ENCODE measurements at places on chromosomes 11 and 22. TPM values are rescaled to one million over a fixed set of nuclear protein-coding genes. Genes with fewer than 3 reads are reported as not detected.

DNA sequence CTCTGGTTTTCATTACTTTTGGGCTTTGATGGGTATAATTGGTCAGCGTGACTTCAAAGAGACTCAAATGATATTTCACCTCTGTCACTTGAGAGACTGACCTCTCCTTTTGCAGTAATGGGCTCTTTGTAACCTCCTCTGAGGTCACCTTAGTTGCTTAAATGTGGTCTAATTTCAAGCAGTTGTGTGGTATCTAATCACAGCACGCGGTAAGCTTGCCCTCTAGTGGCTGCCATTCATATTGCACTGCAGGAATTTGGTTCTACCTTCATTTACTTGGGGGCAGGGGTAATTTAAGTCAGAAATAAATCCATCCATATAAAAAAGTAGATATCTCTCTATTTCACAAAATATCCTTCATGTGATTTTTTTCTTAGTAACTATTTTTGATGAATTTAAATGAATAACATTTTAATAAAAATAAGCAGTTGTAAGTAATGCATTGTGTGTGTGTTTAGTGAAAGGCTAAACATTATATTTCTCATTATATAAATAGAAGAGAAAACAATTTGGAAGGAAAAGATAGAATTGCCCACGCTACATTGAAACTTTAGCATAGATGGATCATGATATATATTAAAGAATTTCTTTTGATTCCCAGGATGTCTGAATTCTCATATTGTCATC is 55.0 kb upstream of the ANO3 start:
- H3K4me3 ChIP-seq = no peak overlapping the region
- H3K27ac ChIP-seq = no peak overlapping the region
- H3K36me3 ChIP-seq = no peaks in the 10 kb centered on the region
- no peaks in the 10 kb centered on the region for H3K27me3 ChIP-seq

- peaks cover 37% of the 10 kb centered on the region for H3K36me3 ChIP-seq
- H3K4me1 ChIP-seq = no peaks in the 10 kb centered on the region
- H3K27me3 ChIP-seq = no peaks in the 10 kb centered on the region
Measured at GRCh38 chr11:34988294-34989255, 72.2 kb downstream of the PDHX start.

GRCh38 chr11:66559142-66559865 is 9.1 kb downstream of the CTSF start:
- no peaks in the 10 kb centered on the region for H3K4me1 ChIP-seq
- no peak for DNase-seq
- no peak overlapping the region for H3K27ac ChIP-seq
- H3K4me3 ChIP-seq = no peak overlapping the region

BDNF gene
- total RNA-seq = 5.4 TPM

DNA sequence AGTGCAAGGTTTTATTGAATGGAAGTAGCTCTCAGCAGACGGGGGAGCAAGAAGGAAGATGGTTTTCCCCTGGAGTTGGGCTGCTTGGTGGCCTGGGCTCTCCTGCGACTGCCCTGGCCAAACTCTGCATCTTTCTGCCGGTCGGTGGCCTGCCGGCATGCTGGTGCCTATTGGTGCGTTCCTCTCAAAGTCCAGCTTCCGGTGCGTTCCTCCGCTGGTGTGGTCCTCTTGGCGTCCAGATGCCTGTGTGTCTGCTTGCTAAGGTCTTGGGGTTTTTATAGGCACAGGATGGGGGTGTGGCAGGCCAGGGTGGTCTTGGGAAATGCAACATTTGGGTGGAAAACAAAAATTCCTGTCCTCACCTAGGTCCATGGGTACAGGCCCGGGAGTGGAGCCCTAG is 567.4 kb upstream of the CNTN5 start:
- no peaks in the 10 kb centered on the region for H3K36me3 ChIP-seq
- no peak overlapping the region for H3K27ac ChIP-seq
- H3K4me3 ChIP-seq = no peak overlapping the region
- no peaks in the 10 kb centered on the region for H3K27me3 ChIP-seq
- H3K4me1 ChIP-seq = no peaks in the 10 kb centered on the region

RAD9A gene
- 62.8 TPM for total RNA-seq

DNA sequence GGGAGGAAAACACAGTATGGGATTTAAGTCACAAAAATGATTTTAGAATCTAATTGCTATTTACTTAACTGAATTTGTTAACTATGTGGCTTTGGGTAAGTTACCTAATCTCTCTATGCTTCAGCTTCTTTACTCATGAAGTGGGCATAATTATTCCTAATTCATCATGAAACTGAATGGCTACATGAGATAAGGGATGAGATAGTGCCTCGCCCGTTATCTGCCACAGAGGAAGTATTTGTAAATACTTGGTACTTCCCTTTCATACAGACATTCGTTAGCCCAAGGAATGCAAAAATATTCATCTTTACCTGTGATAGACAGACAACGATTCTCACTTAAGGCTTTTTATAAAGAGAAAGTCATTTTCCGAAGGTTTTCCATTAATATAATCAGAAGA is 221.2 kb upstream of the BLID start:
- H3K27me3 ChIP-seq = no peaks in the 10 kb centered on the region
- no peak overlapping the region for H3K27ac ChIP-seq
- H3K36me3 ChIP-seq = no peaks in the 10 kb centered on the region

DNA sequence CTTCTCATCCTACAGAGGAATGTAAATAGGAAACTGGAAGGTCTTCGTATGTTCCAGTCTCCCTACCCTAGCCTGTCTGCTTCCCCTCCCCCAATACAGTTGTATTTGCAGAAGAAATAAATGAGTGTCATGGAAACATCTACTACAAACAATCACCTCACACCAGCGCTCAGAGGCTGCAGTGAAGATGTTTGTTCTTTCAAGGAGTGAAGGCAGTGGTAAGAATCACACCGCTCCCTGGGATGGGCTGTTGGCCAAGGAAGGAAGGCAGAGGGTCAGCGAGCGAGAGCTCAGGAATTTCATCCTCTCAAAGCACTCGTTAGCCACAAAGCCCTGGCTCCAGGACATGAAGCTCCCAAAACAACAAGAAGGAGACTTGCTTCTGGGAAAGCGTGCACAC is 1.1 kb upstream of the IGSF9B start:
- no peaks in the 10 kb centered on the region for H3K36me3 ChIP-seq
- no peak overlapping the region for H3K27ac ChIP-seq
- H3K4me1 ChIP-seq = no peaks in the 10 kb centered on the region
- peaks cover 54% of the 10 kb centered on the region for H3K27me3 ChIP-seq
- DNase-seq = no peak

DNA sequence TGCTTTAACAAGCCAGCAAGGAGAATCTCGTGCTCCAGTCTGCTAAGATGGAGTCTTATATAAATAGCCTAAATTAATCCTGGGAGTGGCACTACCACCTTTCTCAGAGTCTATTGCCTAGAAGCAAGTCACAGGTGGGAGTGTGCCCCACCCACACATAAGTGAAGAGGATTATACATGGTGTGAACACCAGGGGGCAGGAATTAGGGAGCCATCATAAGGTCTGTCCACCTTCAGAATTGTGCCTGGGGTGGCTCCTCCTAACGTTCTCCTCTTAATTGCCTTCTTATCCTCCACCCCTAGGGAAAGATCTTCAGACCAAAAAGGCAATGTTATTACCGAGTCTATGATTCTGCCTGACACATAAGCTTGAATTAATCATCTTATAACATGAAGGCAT is 276.8 kb upstream of the SESN3 start:
- no peaks in the 10 kb centered on the region for H3K36me3 ChIP-seq
- H3K27ac ChIP-seq = no peak overlapping the region

DNA sequence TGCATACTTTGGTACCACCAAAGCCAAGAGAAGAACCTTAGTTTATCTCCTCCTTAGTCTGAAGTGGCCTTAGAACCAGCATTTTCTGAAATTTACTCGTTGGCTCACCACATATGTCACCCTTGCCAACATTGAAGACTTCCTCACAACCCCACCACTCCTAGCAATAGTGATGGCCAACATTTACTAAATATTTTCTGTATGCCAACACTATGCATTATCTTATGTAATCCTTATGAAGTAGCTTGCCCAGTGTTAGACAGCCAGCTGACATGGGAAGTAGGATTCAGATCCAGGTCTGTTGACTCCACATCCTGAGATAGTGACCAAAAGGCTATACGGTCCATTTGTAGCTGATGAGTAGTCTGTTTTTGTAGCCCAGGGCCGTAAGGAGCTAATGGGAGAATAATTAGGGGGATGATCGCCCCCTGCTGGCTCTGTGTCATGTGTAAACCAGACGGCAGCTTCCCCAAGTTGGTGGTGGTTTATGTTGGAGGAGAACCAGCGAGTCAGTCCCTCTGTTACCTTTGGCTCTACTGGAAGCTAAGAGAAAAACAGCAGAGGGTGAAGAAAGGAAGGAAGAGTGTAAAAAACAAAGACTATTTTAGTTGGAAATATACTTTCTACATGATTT is 120.5 kb upstream of the RASSF10 start:
- no peaks in the 10 kb centered on the region for H3K36me3 ChIP-seq
- H3K27me3 ChIP-seq = no peaks in the 10 kb centered on the region
- no peaks in the 10 kb centered on the region for H3K4me1 ChIP-seq
- no peak overlapping the region for H3K4me3 ChIP-seq
- H3K27ac ChIP-seq = no peak overlapping the region
- peak; percentile 41 for DNase-seq

DNA sequence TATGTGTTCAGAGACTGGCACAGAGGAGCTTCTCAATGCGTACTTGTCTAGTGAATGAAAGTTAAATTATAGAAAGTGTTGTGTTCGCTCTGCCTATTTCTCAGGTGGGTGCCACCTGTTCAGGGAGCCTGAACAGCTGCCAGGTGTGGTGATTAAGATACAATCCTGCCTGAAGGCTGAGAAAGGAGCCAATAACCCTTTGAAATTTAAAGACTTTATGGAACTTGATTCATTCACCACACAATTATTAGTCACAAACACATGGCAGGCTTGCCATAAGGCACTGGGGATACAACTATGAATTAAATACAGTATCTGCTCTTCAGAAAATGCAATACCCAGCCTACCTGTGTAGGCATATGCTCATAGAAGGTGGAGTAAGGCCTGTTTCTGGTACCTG is 92.9 kb upstream of the AMOTL1 start:
- H3K4me1 ChIP-seq = peaks cover 53% of the 10 kb centered on the region
- no peaks in the 10 kb centered on the region for H3K36me3 ChIP-seq
- DNase-seq = no peak
- H3K27ac ChIP-seq = no peak overlapping the region
- H3K4me3 ChIP-seq = no peak overlapping the region

DNA sequence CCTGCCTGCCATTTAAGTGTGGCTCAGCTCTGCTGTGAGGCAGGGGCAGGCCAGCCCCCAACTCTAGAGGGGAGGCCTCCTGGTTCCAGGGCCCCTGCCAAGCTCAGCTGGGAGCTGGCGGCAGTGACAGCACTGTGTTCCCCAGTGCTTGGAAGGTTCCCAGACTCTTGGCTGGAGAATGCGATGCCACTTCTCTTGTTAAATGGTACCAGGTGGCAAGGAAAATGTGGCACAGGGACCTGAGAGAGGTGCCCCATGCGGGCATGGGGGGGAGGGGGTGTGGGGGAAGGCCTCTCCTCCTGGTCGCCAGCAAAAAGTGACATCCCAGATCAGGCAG is 8.4 kb upstream of the TNFRSF13C start:
- no peak overlapping the region for H3K27ac ChIP-seq
- H3K4me1 ChIP-seq = no peaks in the 10 kb centered on the region
- DNase-seq = no peak
- no peak overlapping the region for H3K4me3 ChIP-seq
- H3K27me3 ChIP-seq = no peaks in the 10 kb centered on the region
- 0 out of 2 replicates have a peak, but pooled peaks cover 4% of the 10 kb centered on the region for H3K36me3 ChIP-seq

- no peaks in the 10 kb centered on the region for H3K36me3 ChIP-seq
Measured at GRCh38 chr11:44868455-44869421, 81.9 kb downstream of the TP53I11 start.

GRCh38 chr22:37019309-37020191 is at the start of the genes MPST and TST:
Gene MPST, plus strand, starts transcription at chr22:37019742. Its CDS starts 95 bp downstream, at chr22:37019837.
Gene TST, minus strand, starts transcription at chr22:37019447. Its CDS starts 715 bp downstream, at chr22:37018732.
- peak; percentile 80 for DNase-seq
- H3K4me3 ChIP-seq = peak within 1 kb of the TSS; percentile 62
- peak within 1 kb of the TSS; percentile 17 for H3K27ac ChIP-seq
- peaks cover 10% of the 10 kb centered on the region for H3K36me3 ChIP-seq
- no peaks in the 10 kb centered on the region for H3K27me3 ChIP-seq

DNA sequence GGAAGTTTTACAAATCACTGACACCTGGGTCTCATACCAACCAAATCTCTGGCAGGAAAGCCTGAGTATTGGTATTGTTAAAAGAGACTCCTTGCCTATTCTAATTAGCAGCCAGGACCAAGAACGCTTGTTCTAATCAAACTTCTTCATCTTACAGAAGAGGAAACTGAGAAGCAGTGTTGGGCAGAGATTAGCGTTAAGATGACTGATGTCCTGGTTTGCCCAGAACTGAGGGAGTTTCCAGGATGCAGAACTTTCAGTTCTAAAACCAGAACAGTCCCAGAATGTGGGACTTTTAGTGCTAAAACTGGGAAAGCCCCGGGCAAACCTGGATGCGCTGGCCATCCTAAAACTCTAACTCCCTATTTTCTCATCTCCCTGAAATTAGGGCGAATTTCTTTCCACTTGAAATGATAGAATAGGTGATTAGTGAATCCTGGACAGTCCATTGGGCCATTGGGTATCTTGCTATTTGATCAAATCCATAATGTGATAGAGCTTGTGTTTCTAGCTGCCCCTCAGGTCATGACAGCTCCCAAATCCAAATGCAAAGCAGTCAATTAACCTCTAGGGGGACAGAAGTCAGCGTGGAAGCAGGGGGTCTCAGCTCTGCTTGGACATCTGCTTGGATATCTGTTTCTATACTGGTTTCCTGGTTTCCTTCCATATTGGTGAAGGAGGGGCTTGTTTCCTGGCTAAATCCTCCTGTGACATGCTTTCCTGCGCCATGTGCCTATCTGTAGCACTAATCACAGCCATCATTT is 16.0 kb upstream of the TMPRSS13 start:
- DNase-seq = no peak
- peaks cover 35% of the 10 kb centered on the region for H3K4me1 ChIP-seq
- H3K4me3 ChIP-seq = no peak overlapping the region
- H3K36me3 ChIP-seq = no peaks in the 10 kb centered on the region
- H3K27ac ChIP-seq = no peak overlapping the region

GRCh38 chr11:15815246-15816195 is 540.8 kb downstream of the SOX6 start:
- peak overlapping the region; percentile 100 for H3K27ac ChIP-seq
- H3K36me3 ChIP-seq = no peaks in the 10 kb centered on the region
- peaks cover 37% of the 10 kb centered on the region for H3K4me1 ChIP-seq
- peak overlapping the region; percentile 37 for H3K4me3 ChIP-seq
- no peak for DNase-seq

GRCh38 chr22:19547620-19548019 is 23.4 kb upstream of the CLDN5 start:
- no peaks in the 10 kb centered on the region for H3K27me3 ChIP-seq
- no peak for DNase-seq
- H3K27ac ChIP-seq = no peak overlapping the region

GRCh38 chr11:97202613-97203292 is 812.9 kb downstream of the JRKL start:
- DNase-seq = no peak
- no peaks in the 10 kb centered on the region for H3K4me1 ChIP-seq
- H3K27ac ChIP-seq = no peak overlapping the region
- no peaks in the 10 kb centered on the region for H3K27me3 ChIP-seq

- no peaks in the 10 kb centered on the region for H3K36me3 ChIP-seq
- H3K4me1 ChIP-seq = no peaks in the 10 kb centered on the region
- peaks cover 74% of the 10 kb centered on the region for H3K27me3 ChIP-seq
- H3K4me3 ChIP-seq = no peak overlapping the region
- no peak overlapping the region for H3K27ac ChIP-seq
Measured at GRCh38 chr22:36740716-36741115, 35.2 kb downstream of the IFT27 start.

Measured in PC-9 (cell line).